ENCODE measurements at places on chromosomes 4 and X. TPM values are rescaled to one million over a fixed set of nuclear protein-coding genes. Genes with fewer than 3 reads are reported as not detected.

Gene DTHD1
- polyA plus RNA-seq = not detected

DNA sequence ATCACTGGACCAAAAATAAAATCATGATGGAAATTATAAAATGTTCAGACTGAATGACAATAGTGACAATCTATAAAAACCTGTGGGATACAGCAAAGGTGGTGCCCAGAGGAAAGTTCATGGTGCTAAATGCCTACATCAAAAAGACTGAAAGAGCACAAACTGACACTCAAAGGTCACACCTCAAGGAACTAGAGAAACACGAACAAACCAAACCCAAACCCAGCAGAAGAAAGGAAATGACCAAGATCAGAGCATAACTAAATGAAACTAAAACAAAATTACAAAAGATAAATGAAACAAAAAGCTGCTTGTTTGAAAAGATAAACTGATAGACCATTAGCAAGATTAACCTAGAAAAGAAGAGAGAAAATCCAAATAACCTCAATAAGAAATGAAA is 78.7 kb downstream of the ANAPC10 start:
- H3K27me3 ChIP-seq = no peaks in the 10 kb centered on the region
- no peaks in the 10 kb centered on the region for H3K4me1 ChIP-seq
- no peak for DNase-seq
- H3K36me3 ChIP-seq = no peaks in the 10 kb centered on the region
- no peak overlapping the region for H3K4me3 ChIP-seq

DNA sequence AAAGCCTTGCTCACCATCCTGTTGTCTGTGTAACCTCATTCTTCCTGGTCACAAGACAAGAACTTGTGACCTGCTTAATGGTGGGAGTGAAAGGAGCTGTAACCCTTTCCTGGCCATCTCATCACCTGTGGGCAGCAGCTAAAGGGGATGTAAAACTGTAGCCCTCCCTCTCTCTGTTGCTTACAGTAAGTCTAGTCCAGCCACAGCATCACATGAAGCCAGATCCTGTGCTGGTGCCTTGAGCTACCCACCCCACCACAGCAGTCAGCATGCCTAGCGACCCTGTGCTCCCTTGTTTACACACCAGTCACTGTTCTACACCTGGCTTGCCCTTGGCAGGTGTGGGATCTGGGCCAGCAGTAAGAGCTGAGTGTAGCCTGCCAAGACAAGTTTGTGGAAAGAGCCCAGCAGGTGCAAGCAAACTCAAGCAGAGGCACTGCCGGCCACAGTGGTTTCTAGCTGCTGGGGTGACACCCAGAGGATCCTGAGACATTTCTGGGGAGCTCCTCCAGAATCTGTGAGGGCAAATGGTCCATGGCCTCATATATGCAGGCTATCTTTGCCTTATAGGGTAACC is 41.0 kb downstream of the UGT2B28 start:
- DNase-seq = no peak
- H3K4me1 ChIP-seq = peaks cover 2% of the 10 kb centered on the region
- no peaks in the 10 kb centered on the region for H3K36me3 ChIP-seq
- no peak overlapping the region for H3K4me3 ChIP-seq

- H3K36me3 ChIP-seq = no peaks in the 10 kb centered on the region
- no peak overlapping the region for H3K27ac ChIP-seq
- H3K4me3 ChIP-seq = no peak overlapping the region
- DNase-seq = no peak
- H3K4me1 ChIP-seq = no peaks in the 10 kb centered on the region
- H3K27me3 ChIP-seq = no peaks in the 10 kb centered on the region
These were observed 625.9 kb downstream of the CCSER1 start for GRCh38 chr4:90753068-90753467.

- no peak for DNase-seq
- peaks cover 3% of the 10 kb centered on the region for H3K36me3 ChIP-seq
- no peak overlapping the region for H3K4me3 ChIP-seq
- H3K27ac ChIP-seq = no peak overlapping the region
These were observed 598.1 kb upstream of the FAT1 start for GRCh38 chr4:187321711-187322110.

DNA sequence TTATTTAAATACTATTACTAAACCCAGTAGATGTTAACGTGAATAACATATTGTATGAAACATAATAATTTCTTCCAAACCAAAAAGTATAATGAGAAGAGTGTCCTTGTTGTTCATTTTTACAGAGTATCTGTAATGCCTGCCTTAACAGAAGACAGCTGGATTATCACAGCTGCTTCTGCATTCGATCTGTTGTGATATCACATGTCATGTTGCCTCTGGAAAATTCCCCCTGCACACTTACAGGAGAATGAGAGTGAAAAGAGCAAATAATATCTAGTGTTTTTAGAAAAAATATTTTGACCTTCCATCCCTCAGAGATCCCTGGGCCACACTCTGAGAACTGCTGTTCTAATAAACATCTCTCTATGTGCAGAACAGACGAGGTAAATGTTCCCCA is 240.1 kb upstream of the NOCT start:
- no peak overlapping the region for H3K4me3 ChIP-seq
- DNase-seq = no peak
- no peaks in the 10 kb centered on the region for H3K4me1 ChIP-seq
- H3K27ac ChIP-seq = no peak overlapping the region
- H3K27me3 ChIP-seq = no peaks in the 10 kb centered on the region

Measured in keratinocyte (primary cell).